RPMI7951 (cell line): ENCODE measurements at places on chromosomes 1 and 21.

- no peak for DNase-seq
Measured at GRCh38 chr1:121417325-121417923, 232.6 kb downstream of the SRGAP2C start.

GRCh38 chr1:6177681-6178380 is 2.3 kb downstream of the CHD5 start:
- no peak for DNase-seq

GRCh38 chr21:35079181-35079580 is 30.1 kb upstream of the RUNX1 start:
- no peak for DNase-seq

DNA sequence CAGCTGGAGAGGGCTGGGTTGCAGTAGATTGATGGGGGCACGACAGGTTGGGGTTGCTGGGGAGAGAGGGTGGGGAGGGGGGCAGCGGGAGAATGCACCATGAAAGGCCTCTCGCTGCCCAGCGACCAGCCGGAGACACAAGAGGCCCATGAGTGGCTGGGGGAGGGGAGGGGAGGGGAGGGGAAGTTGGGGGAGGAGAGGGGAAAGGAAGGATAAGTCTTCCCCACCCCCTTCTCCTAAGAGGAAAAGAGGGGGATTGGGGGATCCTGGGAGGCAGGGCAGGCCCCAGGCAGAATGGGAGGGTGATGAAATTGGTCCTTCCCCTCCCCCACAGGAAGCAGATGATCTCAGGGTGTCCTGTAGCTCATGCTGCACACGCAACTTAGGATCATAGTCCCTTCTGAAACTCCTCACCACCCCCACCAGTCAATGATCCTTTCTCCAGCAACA is 45.7 kb downstream of the PAX7 start:
- no peak for DNase-seq

GRCh38 chr1:186536273-186536890 is 75.5 kb upstream of the PDC start:
- peak; percentile 13 for DNase-seq

DNA sequence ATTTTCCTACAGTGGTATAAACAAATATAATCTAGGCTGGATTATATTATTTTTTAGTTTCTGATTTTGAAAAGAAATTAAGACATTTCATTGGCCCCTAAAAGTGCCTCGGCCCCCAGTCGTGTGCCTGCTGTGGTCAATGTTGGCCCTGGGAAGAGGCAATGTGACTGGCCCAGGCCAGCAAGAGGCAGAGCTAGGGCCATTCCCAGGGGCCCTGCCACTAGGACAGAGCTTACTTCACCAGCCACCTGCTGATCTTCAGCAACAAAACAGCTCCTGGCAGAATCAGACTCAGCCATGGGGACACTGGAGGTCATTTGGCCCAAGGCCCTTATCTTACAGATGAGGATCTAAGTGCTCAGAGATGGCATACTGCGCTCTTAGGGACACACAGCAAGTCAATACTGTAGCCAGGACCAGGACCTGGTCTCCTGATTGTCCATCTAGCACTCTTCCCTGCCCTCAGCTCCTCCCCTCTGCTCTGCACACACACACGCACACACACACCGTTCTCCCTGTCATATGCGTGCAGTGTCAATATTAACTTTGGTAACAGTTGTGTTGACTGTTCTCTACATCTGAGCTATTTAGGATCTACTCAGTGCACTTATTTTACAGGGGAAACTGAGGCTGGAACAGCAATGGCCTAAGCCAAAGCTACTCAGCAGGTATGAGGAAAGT is 16.6 kb upstream of the KLHDC7A start:
- no peak for DNase-seq

GRCh38 chr1:231693361-231694074 is 66.9 kb downstream of the DISC1 start:
- DNase-seq = no peak

GRCh38 chr1:37858931-37859506 is 373 bp downstream of the MTF1 start:
- peak; percentile 15 for DNase-seq
